Left lobe of liver (tissue), 2 donors: ENCODE measurements at places on chromosomes 6 and 20.
A peak's percentile ranks its signal among the peaks of the same experiment; 100 is the strongest.

- no peak for DNase-seq
Measured at GRCh38 chr6:70310063-70310694, 7.3 kb upstream of the COL9A1 start.

DNA sequence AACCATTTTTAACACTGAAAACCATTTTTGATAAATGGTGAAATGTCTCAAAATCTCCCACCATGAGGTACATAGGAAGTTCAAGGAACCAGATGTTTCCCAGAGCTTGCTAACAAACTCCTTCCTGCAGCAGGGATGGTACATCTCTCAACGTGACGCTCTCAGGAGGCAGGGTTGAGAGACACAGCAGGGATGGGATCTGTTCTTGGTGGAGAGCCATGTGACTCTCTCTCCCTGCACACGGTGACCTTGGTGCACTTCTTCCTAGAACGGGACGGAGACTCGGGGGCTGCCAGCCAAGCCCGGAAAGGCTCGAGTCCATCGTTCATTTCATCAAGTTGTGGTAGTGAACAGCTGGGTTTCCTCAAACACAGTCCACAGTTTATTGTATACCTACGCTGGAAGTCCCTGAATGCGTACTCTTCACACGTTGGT, 94.2 kb downstream of the FAM50B start:
- no peak for DNase-seq

GRCh38 chr6:49918787-49919186, 45.2 kb downstream of the DEFB114 start:
- no peak for DNase-seq

DNA sequence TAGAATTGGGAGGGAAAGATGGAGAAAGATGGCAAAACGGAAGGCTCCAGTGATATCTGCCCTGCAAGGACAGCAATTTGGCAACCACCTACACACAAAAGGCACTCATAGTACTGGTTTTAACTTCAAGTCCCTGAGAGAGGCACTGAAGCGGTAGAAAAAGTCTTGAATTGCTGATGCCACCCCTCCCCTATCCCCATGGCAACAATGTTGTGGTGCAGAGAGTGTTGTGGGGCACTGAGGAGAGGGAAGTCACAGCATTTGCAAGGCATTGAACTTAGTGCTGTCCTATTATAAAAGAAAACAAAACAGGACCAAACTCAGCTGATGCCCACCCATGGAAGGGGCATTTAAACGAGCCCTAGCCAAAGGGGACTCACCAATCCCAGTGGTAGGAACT, 343.7 kb downstream of the HAO1 start:
- DNase-seq, result no peak

DNA sequence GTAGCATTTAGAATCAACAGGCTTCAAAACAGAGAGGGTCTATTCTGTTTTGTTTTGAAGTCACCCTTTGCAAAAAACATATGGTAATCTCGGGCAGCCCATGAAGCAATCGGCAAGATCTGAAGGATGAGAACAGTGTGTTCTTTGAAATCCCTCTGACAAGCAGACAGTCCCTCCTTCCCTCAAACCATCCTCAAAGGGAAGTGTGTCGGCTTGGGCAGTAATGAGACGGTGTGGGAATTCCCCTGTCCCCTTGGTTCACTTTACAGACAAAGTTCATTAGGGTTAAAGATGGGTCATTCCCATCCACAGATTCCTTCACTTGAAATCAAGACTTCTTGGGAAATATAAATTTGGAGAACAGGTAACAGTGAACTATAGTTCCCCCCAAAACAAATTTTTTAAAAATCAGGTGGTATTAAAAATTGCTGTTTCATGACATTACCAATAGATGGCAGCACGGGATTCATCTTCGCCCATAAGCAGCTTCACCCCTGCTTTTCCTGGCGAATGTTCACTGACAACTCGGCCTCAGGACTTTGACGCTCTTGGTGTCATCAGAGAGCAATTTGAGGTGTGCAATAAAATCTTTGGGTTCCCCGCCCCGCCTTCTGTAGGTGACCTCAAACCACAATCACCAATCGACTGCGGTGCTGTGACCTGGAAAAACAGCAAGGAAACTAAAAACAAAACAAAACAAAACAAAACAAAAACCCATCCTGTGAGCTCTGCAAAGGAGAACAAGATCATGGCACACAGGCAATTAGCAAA, 159.3 kb upstream of the TNFAIP3 start:
- peak; percentile 71 for DNase-seq

DNA sequence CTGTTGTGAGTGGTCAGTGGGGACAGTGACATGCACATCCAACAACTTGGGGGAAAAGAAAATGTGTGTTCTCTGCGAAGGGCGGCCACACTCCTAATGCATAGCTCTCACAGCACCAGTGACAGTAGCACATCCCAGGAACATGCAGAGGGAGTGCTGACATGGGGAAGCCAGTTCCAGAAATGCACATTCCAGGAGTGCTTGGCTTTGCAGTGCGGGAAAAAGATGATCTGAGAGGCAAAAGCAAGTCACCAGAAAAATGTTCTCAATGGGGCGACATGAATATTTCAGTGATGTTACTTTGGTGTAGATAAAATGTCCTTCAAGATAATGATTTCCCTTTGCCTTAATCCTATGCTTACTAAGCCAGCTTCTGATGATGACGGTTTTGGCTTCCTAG, 42.9 kb upstream of the PDE10A start:
- no peak for DNase-seq

- DNase-seq, result no peak
Measured at GRCh38 chr6:139271056-139271455, 20.7 kb downstream of the TXLNB start.

GRCh38 chr20:1319051-1319450, 9.9 kb downstream of the SDCBP2 start:
- DNase-seq, result no peak

DNA sequence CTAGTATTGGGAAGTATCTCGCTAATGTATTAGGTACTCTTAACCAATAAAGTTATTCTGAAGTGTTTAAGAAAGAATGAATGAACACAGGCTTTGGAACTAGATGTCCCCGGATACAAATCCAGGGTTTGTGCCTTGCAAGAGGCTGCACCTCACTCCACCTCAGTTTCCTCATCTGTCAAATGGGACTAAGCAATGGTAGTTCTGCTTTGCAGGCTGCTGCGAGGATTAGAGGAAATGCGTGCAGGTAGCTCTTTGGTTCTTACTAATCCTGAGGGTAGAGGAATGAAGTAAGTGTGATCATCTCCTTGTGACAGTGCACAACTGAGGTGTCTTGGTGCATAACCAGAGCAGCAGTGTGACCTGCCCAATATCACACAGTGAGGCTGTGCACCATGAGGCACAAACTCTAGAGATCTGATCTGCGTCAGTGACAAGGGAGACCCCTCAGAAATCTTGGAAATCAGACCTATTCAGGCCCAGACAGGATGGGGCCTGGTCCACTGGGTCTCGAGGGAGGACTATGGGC, 26.7 kb downstream of the ADA start:
- DNase-seq, result no peak

- DNase-seq, result no peak
Measured at GRCh38 chr6:4350567-4351519, 215.5 kb upstream of the ECI2 start.

DNA sequence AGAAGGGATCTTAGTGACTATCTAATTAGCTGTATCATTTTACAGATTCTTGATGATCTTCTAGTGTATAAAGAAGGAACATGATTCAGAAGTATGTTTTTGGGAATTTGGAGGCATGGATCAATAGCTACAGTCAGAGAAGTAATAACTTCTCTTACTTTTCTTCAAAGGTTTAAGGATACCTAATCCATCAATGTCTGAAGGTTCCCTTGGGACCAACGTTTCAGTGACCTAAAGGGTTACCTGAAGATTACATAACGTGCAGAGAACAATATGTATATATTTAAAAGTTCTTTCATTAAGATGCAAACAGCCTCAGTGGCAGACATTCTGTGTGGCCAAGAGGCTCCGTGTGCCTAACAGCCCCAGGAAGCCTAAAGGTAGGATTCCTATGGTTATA, 3.2 kb downstream of the HDAC2 start:
- DNase-seq, result no peak

DNA sequence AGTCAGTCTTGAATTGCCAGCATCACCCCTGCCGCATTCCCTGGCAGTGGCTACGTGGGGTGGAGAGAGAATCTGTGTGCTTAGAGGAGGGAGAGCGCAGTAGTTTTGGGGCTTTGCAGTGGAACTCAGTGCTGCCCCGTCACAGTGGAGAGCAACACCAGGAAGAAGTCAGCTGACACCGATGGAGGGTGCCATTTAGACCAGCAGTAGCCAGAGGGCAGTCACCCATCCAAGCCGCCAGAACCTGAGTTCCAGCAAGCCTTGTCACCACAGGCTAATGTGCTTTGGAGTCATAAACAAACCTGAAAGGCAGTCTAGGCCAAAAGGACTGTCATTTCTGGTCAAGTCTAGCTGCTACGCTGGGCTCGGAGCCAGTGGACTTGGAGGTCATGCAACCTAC, 22.0 kb upstream of the PERP start:
- no peak for DNase-seq

- DNase-seq, result no peak
Measured at GRCh38 chr20:48735112-48735511, 92.7 kb downstream of the PREX1 start.

- DNase-seq, result no peak
Measured at GRCh38 chr6:20540683-20541082, 6.4 kb downstream of the CDKAL1 start.

- DNase-seq, result no peak
Measured at GRCh38 chr6:116304538-116305097, 24.9 kb upstream of the TSPYL1 start.

DNA sequence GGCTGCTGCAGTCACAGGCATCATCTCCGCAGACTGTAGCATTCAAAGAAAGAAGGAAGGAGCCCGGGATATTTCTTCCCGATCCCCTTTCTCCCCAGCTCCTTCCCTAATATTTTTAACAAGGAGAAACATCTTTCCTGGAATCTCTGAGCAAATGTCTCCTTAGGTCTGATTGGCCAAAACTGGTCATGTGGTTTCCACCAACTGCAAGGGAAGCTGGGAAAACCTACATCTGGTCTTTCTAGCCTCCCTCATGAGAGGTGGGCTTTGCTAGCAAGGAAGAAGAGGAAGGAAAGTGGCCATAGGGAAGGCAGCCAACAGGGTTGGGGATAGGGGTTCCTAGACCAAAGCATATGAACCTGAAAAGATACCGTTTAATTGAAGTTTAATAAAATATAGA, 35.1 kb downstream of the PDRG1 start:
- no peak for DNase-seq

DNA sequence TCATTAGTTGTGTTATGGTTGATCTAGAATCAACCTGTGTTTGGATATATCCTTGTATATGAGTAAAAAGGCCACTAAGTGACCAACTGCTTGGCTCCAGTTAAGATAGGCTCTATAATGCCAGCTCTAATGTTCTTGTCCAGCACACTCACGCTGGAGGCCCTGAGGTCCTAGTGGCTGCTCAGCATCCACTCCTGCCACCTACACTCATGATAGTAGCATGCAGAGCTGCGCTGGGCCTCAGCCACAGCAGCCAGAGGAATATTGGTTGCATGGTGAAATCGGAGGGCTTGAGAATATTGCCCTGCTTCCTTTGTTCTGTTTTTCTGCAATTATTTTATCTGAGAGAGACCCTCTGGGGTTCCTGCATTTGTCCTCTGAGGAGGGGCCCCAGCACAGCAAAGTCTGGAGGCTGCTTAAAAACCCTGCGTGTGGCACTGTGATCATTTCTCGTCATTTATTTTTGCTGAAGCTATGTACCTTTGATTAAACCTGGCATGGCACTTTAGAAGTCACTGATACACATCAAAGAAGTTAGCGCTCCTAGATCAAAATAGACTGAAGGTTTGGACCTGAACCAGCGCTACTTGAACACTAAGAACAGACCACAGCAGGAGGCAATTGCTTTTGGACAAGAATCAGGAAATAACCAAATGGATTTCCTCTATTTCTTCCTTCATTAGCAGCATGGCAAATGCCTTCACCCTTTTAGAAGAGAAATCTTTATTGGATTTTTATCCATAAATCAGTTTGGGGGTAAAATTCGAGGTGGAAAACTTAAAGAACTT, 398.4 kb upstream of the ID4 start:
- DNase-seq, result no peak

- no peak for DNase-seq
Measured at GRCh38 chr6:90425161-90425641, 128.6 kb upstream of the BACH2 start.

DNA sequence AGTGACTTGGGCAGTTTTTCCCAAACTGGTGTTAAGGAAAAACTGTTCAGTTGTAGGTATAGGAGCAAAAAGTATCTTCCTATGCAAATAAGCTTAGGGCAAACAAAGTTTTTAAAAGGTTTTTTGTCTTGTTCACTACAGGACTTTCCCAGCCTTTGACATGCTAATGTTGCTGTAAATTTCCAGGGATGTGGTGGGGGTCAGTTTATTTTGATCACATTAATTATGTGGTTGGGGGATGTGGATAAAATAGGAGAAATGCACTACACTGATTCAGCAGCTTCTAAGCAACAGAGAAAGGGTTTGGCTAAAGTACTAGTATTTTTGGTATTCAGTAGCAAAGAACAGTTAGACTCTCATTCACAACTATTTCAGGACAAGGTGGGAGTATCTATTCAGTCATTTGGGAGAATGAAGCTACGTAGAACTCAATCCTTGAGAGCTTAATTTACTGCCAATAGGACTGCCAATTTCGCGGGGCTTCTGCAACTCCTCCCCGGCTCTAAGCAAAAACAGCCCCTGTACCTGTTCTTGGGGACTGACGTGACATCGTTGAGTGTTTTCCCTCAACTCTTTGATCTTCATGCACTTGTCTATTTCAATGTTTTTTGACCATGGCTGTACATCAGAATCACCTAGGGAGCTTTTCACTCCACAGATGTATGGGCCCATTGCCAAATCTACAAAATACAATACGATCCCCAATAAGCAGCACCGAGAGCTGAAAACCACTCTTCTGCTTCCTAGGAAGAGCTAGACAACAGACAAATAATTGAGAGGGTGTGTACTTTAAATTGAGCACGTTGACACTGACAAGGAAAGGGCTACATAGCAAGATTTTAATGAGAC, 94.8 kb upstream of the NHSL1 start:
- DNase-seq, result no peak

GRCh38 chr20:63054681-63055240, 48.0 kb upstream of the BHLHE23 start:
- peak; percentile 41 for DNase-seq

GRCh38 chr6:164554226-164554625, 755.2 kb downstream of the C6orf118 start:
- DNase-seq, result no peak

DNA sequence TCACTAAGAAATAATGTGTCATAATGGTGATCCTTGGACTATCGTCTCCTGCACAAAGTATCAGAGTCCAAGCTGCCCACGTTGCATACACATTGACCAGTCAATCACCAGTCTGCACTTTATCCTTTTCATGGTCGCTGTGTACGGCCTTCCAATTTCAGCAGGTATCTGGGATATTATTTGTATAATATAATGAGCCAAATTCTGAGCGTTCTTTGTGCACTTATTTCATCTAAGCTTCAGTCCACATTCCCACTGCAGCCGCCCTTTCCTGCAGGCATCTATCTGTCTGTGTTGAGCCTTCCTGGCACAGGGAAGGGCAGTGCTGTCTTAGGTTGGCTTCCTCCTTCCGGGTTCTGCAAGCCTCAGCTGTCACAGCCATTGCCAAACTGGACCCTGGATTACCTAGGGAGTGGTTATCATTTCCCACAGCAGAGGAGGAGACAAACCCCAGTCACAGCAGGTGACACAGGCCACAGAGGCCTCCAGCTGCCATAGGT, 174.3 kb downstream of the TTLL2 start:
- peak; percentile 80 for DNase-seq
